ENCODE measurements at places on chromosomes 1 and 21. TPM values are rescaled to one million over a fixed set of nuclear protein-coding genes. Genes with fewer than 3 reads are reported as not detected.

The SVBP gene
- total RNA-seq = 49.4 TPM

The FCRL4 gene
- total RNA-seq = not detected

The CRABP2 gene
- total RNA-seq = 1.1 TPM

The USP33 gene
- total RNA-seq = 90.9 TPM

The AGBL4 gene
- total RNA-seq = 0.32 TPM

The PODN gene
- 0.17 TPM for total RNA-seq

The C1orf226 gene
- 34.3 TPM for total RNA-seq

The LCE2C gene
- not detected for total RNA-seq

The CFAP141 gene
- not detected for total RNA-seq

The PRRX1 gene
- 5.6 TPM for total RNA-seq

The PINK1 gene
- total RNA-seq = 7.2 TPM

The PROK1 gene
- total RNA-seq = not detected

The CCDC181 gene
- 6.7 TPM for total RNA-seq

The SYCP1 gene
- 0.41 TPM for total RNA-seq

DNA sequence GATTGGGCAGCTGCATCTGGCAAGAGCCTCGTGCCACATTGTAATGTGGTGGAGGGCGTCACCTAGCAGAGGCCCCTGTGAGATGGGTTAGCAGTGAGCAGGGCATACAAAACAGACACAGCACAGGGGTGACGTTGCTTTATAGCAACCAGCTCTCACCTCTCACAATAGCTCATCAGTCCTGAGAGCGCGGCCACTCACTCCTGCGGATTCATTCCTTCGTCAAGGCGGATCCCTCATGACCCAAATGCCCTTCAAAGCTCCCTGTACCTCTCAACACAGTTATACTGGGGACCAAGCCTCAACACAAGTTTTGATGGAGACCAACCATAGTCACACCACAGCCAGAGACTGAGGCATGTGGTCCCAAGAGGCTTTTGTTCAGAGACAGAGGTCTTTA lies 22.9 kb downstream of the SLC37A1 start:
- DNase-seq = no peak

GRCh38 chr1:99934801-99935200 lies 35.0 kb upstream of the SLC35A3 start:
- no peak for DNase-seq

- DNase-seq = no peak
Measured at GRCh38 chr1:13595411-13595810, 11.8 kb downstream of the PDPN start.

GRCh38 chr1:203744075-203744972 lies 20.7 kb upstream of the LAX1 start:
- no peak for DNase-seq

- DNase-seq = no peak
Measured at GRCh38 chr1:233078396-233078795, 128.0 kb downstream of the NTPCR start.

DNA sequence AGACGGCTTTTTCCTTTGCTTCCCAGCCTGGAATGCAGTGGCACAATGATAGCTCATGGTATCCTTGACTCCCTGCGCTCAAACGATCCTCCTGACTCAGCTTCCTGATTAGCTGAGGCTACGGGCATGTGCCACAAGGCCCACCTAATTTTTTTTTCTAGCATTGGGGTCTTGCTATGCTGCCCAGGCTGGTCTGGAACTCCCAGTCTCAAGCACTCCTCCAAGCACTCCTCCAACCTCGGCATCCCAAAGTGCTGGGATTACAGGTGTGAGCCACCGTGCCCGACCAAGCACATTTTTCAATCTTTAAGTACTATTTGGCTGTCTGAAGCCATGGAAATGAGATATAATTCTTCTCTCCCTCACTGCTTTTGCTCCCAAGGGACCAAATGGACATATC lies 58.7 kb downstream of the MAB21L3 start:
- no peak for DNase-seq

DNA sequence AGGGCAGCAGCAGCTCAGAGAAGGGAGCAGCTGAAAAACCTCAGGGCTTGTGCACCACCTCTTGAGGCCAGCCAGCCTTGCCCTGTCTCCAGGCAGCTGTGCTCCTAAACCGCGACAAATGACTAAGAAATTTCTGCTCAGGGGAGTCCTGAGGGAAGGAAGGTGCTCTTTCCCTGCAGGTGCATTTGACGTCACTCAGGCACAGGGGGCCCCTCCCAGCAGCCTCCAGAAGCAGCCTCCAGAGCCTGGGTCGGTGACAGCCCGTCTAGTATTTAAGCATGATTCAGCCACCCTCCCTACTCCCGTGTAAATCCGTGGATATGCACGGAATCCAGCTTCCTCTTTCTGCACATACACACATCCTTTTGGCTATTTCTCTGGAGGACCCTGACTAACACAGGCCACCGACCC lies 560.5 kb downstream of the KIF26B start:
- DNase-seq = no peak

DNA sequence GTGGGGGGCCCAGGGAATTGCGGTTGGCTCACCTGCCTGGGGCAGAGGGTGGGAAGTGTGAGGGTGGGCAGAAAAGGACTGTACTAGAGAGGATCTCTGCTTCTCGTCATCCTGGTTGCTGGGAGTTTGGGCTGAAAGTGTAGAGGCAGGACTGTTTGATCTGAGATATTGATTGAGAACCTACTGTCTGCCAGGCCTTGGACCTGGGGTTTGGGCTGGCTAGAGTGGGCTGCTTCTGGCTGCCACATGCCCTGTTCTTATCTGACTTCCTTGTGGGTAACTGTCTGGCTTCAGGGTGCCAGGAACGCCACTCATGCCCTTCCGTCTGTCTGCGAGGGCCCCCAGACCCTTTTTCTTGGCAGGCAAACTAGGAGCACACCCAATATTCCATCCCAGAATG lies 200.9 kb downstream of the FOXD2 start:
- no peak for DNase-seq

DNA sequence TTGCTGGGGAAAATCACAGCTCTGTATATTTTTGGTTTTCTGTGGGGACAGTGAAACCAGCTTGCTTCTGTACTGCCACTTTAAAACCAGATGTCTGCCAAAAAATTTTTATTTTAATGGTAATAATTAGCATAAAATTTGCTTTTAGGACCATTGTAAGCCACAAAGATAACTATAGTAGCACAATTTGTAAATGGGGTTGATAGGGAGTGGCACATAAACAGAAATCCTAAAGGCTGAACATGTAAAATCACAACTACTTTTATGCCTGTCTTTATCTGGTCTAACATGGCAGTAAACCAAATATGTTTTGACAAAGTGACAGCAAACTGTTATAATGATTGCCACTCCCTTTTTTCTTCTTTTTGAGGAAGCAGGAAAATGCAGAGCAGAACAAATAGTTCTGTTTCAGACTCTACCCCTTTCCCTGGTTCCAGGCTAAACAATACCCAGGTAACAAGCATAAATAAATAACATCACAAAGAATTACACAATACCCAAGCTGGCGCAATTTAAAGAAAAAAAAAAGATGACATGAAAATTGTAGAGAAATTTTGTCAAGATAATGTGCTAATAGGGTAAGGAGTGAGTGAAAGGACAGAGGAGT lies 24.0 kb upstream of the CCDC181 start:
- DNase-seq = no peak

DNA sequence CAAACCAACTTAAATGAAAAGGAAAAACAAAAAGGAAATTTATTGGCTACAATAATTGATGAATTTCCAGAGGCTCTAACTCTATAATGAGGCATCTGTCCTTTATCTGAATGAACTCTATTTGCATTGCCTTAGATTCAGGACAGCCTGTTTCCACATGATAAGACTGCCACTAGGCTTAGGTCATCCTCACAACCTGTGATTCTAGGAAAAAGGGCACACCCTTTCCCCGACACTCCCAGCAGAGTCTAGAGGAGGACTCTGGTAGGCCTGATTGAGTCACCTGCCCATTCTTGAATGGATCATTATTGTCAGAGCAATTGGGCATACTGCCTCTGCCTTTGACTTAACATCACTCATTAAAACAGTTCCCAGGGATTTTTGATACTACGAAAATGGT lies 262.8 kb downstream of the TPR start:
- DNase-seq = no peak

DNA sequence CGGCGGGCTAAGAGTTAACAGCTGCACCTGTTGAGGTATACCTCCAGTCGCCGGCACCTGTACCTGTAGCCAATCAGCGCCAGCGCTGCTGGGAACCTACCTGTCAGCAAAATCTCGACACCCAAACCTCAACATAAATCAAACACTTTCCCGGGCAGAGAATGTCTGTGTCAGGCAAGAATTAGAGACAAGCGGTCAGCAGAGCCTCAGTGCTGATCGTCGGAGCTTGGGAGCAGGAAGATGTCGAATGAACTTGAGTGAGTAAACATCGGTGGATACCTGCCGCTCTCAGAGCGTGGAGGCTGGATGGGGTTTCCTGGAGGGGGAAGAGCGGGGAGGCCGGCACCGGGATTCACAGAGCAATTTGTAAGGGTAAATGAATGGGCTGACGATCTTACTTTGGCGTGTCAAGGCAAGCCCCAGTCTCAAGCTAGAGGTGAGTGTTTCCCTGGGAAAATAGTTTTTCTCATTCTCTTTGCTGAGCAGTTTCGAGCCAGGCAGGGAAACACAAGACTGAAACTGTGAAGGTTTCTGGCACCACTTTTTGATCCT lies at the start of gene GRHL3:
GRHL3 (plus strand) TSS at position 46 of the 552 bp plus-strand sequence; CDS start at position 241, 195 bp downstream.
- DNase-seq = no peak

GRCh38 chr1:231763456-231763855 lies 136.9 kb downstream of the DISC1 start:
- DNase-seq = no peak

- no peak for DNase-seq
Measured at GRCh38 chr21:42439284-42440186, 35.8 kb downstream of the UBASH3A start.

- no peak for DNase-seq
Measured at GRCh38 chr1:54826226-54826816, 25.2 kb upstream of the TTC22 start.

DNA sequence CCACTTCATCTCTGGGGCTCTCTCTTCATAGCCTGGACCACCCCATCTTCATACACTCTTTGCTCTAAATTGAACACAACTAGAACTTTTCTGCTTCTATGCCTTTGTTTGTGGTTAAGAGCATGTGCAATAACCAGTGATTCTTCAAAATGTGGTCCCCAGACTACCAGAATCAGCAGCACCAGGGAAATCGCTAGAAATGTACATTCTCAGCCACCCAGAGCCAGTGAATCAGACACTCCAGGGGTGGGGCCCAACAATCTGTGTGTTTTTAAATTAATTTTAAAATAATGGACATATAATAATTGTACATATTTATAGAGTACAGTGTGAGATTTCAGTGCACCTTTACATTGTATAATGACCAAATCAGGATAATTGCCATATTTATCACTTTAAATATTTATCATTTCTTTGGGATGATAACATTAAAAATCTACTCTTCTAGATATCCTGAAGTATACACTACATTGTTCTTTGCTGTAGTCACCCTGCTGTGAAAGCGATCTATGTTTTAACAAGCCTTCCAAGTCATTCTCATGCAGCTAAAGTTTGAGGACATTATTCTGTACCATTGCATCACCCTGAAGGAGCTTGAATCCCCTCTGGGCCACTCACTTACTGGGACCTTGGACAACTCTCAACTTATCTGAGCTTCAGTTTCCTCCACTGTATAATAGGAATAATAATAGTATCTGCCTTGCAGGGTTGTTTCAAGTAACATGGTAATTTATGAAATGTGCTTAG lies 10.8 kb downstream of the GRHL3 start:
- peak; percentile 59 for DNase-seq

- DNase-seq = no peak
Measured at GRCh38 chr1:86865973-86866637, 47.8 kb downstream of the SELENOF start.

- DNase-seq = no peak
Measured at GRCh38 chr1:63799307-63799706, 25.5 kb downstream of the ROR1 start.

DNA sequence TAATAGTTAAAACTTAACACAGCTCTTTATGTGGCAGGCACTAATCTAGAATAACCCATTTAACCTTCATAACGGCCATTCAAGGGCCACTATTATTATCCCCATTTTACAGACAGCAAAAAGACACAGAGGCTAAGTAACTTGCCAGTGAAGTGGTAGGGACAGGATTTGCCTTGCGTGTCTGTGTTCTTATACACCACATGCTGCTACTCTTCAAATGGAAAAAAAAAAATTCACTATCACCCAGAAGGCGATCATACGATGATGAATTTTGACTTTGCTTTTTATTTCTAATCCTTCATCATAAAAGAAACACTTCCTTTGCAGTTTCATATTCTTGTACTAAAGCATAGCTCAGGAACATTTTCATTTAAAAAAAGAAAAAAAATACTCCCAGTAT lies 65.5 kb downstream of the RERE start:
- DNase-seq = no peak

- DNase-seq = no peak
Measured at GRCh38 chr1:1483714-1484113, 12.1 kb downstream of the ATAD3B start.

- DNase-seq = no peak
Measured at GRCh38 chr1:165886983-165887382, 59.6 kb downstream of the UCK2 start.

- DNase-seq = peak; percentile 27
Measured at GRCh38 chr1:110548381-110548780, 29.4 kb upstream of the KCNA10 start.

- DNase-seq = no peak
Measured at GRCh38 chr1:153750026-153750995, 22.5 kb downstream of the INTS3 start.

DNA sequence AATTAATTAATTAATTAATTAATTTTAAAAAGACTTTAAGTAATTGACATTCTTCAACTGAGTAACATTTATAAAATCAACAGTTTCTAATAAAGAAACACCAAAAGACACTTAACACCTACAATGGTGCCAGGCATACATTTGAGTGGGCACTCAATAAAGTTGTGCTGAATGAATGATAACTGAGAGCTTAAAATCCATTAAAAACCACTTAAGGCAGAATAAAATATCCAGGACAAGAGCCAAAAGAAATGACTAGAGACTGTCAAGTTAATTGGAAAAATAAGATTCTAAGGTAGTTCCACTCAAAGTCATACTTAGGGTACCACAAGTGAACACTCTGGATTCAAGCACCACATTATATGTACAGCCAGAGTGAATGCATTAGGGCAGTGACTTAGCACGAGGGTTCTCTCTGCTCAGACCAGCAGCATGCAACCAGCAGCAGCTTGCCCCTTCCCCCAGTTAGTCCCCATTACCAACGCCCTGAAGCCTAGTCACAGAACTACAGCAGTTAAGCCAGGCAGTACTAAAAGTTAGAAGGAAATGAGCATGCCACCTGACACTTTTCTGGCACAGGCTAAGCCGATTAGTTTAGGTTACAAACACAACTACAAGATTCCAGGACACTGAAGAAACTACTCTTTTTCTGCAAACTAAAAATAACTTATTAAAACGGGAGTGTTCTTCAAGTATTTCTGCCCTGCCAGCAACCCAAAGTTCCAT lies 46.5 kb downstream of the LUZP1 start:
- DNase-seq = peak; percentile 70

- DNase-seq = peak; percentile 68
Measured at GRCh38 chr1:15835205-15835740, 12.2 kb upstream of the SPEN start.

DNA sequence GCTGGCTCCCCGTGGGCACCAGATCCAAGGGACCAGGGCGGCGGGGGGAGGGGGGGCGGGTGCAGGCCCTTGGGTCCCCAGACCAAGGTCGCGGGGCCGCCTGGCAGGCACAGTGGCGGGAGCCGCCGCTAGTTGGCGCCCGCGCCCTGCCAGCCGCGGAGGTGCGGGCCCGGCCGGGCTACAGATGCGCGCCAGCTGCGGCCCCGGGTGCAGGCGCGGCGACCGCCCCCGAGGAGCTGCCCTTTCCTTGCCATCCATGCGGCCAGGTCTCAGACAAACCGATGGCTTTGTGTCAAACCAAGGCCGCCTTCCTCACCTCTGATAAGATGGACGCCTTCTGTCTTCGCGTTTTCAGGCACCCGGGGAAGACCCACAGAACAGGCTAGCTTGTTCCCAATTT lies 2.2 kb upstream of the RUNX3 start:
- DNase-seq = peak; percentile 45

Data from A673 (cell line).